ENCODE measurements at places on chromosomes 16 and 17.
A peak's percentile ranks its signal among the peaks of the same experiment; 100 is the strongest.

- no peak for DNase-seq
Observed at GRCh38 chr16:50202926-50203624, 50.0 kb downstream of the TENT4B start.

DNA sequence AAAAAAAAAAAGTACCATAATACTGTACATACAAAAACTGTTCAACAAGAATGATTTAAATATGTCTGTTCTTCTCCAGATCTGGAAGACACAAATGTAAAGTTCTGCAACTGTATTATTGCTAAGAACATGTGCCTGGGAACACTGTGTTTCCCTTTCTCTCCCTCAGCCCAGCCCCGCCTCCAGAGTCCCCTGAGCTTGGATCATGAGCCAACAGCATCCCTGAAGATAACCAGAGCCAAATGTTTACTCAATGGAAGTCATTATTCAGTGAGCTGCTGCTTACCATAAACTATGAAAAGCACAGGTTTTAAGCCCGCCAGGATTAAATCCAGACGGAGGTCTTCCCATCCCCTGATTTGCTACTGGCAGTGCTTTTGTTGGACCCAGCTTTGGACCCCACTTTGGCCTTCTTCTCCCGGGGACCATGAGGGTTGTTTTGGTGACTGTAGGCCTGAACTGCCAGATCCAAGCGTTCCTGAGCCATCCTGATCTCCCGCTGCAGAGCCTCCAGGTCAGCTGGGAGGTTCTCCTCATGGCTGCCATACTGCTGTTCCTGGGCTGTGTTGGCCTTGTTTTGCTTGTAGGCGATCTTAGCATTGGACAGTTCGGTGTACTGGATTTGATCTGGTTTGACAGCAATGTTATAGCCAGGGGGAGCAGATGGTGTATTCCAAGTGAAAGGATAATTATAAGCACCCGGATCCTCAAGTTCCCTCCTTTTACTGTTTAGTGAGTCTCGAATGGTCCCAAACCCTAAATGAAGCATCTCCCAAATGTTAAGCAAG is 25.6 kb downstream of the GJC1 start:
- DNase-seq: no peak

DNA sequence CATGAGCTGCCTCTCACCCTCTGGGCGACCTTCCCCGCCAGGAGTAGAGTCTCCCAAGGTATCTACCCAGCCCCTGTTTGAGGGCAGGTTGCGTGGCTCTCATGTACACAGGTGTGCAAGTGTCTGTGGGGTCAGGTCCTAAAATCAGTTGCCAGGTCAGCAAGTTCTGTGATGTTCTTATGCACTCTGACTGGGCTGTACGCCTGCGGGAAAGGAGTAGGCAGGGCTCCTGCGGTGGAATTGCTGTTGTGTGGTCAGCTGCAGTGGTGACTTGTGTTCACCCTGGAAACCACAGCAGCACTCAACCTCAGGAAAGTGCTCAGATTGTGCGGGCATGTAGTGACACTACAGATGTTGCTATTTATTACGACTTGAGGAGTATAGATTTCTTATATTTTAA is 19.4 kb downstream of the NARF start:
- no peak for DNase-seq

GRCh38 chr16:85554889-85555718 is 58.0 kb upstream of the GSE1 start:
- DNase-seq: peak; percentile 47

GRCh38 chr16:16037521-16037920 is 88.1 kb downstream of the ABCC1 start:
- DNase-seq: no peak

DNA sequence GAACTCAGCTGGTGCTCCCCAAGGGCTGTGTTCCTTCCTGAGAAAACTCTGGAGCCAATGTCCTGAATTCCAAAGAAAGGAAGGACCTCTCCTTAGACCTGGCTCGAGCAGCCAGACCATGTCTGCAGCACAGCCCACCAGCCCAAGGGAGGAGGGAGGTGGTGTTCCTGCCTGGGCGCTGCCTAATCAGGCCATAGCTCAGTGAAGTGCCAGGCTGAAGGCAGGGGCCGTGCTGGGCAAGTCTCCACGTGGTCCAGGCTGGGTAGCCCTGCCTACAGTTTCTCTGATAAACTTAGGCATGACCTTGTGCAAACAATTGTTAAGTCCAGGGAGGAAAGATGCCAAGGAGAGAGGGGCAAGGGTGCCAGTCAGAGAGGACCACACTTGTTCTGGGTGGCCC is 76.8 kb downstream of the MPRIP start:
- no peak for DNase-seq

DNA sequence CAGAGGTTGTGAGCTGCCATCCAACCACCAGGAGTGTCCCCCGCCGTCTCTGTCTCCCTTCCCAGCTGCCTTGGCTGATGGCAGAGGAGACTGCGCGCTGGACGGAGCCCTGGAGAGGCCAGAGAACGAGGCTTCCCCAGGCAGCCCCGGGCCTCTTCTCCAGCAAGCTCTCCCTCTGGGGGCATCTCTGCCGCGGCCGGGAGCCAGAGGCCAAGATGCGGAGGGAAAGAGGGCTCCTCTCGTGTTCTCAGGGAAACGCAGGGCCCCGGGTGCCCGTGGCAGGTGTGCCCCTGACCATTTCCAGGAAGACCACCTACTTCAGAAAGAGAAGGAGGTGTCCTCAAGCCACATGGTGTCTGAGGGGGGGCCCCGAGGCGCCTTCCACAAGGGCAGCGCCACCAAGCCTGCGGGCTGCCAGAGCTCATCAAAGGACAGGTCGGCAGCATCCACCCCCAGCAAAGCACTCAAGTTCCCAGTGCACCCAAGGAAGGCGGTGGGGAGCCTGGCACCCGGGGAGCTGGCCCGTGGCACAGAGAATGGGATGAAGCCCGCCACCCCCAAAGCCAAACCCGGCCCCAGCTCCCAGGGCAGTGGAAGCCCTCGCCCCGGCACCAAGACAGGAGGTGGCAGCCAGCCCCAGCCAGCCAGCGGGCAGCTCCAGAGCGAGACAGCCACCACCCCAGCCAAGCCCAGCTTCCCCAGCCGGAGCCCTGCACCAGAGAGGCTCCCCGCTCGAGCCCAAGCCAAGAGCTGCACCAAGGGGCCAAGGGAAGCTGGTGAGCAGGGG is 14.8 kb upstream of the ZFPM1 start:
- no peak for DNase-seq

- no peak for DNase-seq
Observed at GRCh38 chr17:17698869-17699351, 17.7 kb downstream of the RAI1 start.

GRCh38 chr17:10751563-10751962 is 21.7 kb upstream of the TMEM220 start:
- DNase-seq: no peak

DNA sequence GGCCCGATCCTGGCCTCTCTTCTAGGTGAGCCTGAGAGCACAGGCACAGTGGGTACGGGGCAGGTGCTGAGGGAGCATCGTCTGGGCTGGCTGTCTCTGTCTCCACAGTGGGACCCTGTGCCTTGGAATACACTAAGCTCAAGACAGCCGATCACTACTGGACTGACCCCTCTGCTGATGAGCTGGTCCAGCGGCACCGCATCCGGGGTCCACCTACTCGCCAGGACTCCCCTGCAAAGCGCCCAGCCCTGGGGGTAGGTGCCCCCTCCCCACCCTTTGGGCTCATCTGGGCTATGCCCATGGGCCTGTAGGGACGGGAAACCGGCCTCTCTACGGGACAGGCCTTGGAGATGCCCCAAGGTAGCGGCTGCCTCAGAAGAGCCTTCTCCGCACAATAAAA is 25.6 kb downstream of the SGSM2 start:
- DNase-seq: no peak

GRCh38 chr17:2151358-2152033 is 96.6 kb downstream of the HIC1 start:
- no peak for DNase-seq

DNA sequence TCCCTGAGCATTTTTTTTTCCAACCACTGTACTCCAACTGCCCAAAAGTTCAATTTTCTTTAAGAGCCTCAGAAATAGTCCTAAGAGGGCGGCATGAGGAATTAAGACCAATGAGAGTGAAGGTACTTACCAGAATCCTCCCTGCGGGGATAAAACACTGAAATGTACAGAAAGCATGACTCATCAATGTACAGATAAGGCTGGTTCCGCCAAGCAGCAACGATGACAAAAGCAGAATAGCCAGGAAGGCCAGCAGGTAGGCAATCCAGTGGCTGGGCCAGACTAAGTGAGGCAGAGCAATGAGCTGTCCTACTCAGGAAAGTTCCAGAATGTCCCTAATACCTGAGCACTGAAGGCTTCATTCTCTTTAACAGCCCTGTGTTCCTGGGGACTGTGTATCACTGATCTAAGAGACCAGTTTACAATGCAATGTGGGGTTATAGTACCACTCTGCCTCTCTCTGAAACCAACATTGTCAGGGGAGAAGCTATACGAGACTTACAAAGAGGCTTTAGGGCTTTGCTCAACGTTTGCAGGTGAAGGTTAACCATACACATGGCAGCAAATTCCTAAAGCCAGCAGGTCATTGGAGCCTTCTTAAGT is 11.0 kb upstream of the GPR139 start:
- DNase-seq: no peak

GRCh38 chr17:28716740-28717577 is 709 bp downstream of the RAB34 start:
- no peak for DNase-seq

GRCh38 chr16:48244863-48245195 is 729 bp downstream of the LONP2 start:
- no peak for DNase-seq

GRCh38 chr16:67549240-67549639 is 13.1 kb upstream of the CTCF start:
- no peak for DNase-seq

- DNase-seq: peak; percentile 86
Observed at GRCh38 chr17:82781894-82782274, 30.0 kb downstream of the TBCD start.

- peak; percentile 49 for DNase-seq
Observed at GRCh38 chr17:44222112-44222869, 2.8 kb upstream of the UBTF start.

- DNase-seq: no peak
Observed at GRCh38 chr17:14581186-14581830, 280.4 kb downstream of the HS3ST3B1 start.

- no peak for DNase-seq
Observed at GRCh38 chr16:22683730-22684573, 130.0 kb upstream of the HS3ST2 start.

- DNase-seq: peak; percentile 47
Observed at GRCh38 chr17:14739656-14740431, 439.0 kb downstream of the HS3ST3B1 start.

GRCh38 chr16:54431997-54432896 is 145.7 kb upstream of the IRX3 start:
- no peak for DNase-seq

GRCh38 chr17:74770498-74771318 is 5.4 kb downstream of the NAT9 start:
- peak; percentile 18 for DNase-seq

DNA sequence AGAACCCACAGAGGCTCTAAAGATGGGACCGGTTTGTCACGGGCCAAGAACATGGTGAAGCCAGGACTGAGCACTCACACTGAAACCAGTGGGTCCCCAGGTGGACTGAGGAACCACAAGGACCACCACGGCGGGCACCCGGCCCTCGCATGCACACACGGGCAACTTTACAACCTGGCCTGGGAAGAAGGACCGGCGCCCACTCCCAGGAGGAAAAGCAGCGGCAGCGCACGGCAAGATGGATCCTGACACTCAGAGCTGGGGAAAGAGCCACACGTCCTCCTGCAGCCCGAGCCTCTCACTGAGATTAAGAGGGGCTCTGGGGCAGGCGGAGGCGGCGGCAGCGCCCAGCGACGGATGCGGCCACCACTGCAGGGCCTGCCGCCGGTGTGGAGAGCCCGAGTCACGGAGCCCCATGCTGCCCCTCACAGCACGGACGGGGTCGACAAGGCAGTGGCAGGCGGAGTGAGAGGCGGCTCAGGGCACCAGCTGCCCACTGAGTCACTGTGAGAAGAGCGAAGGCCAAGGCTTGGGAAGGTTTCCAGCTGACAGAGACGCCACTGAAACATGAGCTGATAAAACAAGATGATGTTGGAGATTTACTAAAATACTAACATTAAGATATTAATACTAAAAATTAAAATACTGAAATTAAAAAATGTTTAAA is 118.3 kb downstream of the ANKRD11 start:
- no peak for DNase-seq

GRCh38 chr16:50440991-50441390 is 72.2 kb upstream of the BRD7 start:
- DNase-seq: no peak

- DNase-seq: no peak
Observed at GRCh38 chr16:9757687-9758086, 424.5 kb downstream of the GRIN2A start.

- DNase-seq: no peak
Observed at GRCh38 chr17:81715107-81715871, 3.2 kb downstream of the SLC25A10 start.

GRCh38 chr17:77382966-77383612 is 242.3 kb downstream of the SEC14L1 start:
- no peak for DNase-seq

DNA sequence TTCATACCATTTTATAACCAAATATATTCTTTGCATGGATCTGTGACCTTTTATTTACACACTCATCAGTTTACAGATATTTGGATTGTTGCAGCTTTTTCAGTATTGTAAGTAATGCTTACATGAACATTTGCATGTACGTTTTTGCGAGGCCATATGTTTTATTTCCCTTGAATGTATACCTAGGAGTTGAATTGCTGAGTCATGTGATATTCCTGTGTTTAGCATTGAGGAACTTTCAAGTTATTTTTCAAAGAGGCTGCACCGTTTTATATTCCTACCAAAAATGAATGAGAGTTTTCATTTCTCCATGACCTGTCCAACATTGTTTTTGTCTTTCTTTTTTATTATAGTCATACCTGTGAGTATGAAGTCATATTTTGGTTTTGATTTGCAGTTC is 392.1 kb downstream of the CNTNAP4 start:
- DNase-seq: no peak

DNA sequence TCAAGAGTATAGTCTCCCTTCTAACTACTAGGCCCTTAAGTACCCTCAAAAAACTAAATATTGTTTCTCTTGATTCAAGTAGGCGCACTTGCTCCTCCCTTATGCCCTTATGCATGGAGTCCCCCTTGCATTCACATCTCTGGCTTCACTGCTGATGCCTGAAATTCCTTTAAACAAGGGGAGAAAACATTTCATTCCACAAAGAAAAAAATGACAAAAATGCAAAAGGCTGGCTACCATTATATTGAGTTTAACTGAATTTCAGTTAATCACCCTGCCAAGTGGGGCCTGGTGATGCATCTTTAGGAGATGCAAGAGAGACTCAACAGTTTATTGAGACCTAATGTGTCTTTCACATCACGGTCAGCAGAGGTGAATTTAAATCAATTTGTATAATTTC is 35.6 kb downstream of the CRLF3 start:
- no peak for DNase-seq

- peak; percentile 91 for DNase-seq
Observed at GRCh38 chr16:11255737-11256660, at the start of gene SOCS1. Gene SOCS1, minus strand, starts transcription at chr16:11256204. Its CDS starts 726 bp downstream, at chr16:11255478.

- DNase-seq: no peak
Observed at GRCh38 chr17:4583782-4584100, 588 bp upstream of the SMTNL2 start.

DNA sequence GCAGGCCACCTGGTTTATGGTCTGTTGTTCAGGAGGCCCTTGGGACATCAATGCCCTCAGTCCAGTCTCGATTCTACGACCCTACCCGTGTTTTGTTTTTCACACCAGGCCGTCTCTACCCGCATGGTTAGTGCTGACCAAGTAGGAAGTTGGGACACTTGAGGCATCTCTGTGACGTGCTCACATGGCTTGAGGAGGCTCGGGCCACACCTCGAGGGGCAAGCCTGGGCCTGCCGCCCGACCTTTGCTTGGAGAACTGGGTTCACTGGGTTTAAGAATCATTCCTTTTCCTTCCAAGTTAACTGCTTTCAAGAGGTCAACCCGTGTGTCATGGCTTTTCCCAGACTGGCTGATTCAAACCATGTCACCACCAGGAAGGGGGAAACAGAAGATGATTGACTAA is 86.8 kb downstream of the CMIP start:
- DNase-seq: no peak

Data from inflammatory macrophage (primary cell).